Islet precursor cell (in vitro differentiated cells): ENCODE measurements at places on chromosomes 7 and 10.

DNA sequence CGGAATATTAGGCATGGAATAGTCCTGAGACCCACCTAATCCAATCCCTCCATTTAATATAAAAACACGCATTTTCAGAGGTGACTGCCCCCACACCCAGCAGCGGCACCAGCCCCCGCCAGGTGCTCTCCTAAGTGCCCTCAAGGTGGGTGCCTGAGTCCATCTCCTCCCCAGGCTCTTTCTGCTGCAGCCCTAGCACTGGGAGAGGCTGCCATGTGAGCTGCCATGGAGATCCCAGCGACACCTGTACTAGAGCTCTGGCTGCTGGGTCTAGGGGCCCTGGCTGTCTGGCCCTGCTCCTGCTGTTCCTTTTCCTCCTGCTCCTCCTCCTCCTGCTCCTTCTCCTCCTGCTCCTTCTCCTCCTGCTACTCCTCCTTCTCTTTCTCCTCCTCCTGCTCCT lies 191.1 kb upstream of the BMPER start:
- no peak for DNase-seq

- peak; percentile 92 for DNase-seq
Observed at GRCh38 chr10:126062131-126063032, 166.0 kb downstream of the FANK1 start.

- DNase-seq, result no peak
Observed at GRCh38 chr10:971150-971542, 17.1 kb upstream of the GTPBP4 start.

- DNase-seq, result no peak
Observed at GRCh38 chr7:122847871-122848473, 38.3 kb downstream of the CADPS2 start.

DNA sequence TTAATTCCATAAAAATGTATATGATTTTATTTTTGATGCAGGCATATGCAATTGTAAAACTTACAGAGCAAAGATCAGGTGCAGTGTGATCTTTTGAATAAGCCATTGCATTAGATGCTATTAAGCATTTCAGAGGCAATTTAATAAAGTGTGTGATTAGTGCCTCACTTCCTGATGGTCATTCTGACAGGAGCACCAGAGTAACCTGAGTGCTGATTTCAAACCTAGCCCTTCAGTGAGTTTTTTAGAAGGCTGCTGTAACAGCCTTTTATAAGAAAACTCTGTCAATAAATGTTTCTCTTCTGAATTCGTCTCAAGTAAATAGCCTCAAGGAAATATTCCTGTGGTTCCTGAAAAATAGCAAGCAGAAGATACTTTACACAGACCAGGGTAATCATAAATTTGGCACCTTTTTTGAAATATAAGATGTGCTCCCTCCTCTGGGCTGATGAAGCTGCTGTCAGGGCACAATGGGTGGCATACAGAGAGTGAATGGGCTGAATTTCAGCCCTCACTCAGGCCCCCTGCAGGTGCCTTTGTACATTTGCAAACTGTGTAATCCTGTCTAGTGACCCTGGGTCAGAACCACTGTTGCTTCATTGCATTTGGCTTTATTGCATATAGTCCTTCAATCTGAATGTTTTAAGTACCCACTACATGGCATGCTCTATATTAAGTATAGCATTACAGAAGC lies 193.7 kb upstream of the CSTF2T start:
- DNase-seq, result no peak

- DNase-seq, result no peak
Observed at GRCh38 chr10:92756201-92757065, 66.7 kb downstream of the HHEX start.

- DNase-seq, result no peak
Observed at GRCh38 chr7:43669286-43670081, 59.8 kb downstream of the COA1 start.

DNA sequence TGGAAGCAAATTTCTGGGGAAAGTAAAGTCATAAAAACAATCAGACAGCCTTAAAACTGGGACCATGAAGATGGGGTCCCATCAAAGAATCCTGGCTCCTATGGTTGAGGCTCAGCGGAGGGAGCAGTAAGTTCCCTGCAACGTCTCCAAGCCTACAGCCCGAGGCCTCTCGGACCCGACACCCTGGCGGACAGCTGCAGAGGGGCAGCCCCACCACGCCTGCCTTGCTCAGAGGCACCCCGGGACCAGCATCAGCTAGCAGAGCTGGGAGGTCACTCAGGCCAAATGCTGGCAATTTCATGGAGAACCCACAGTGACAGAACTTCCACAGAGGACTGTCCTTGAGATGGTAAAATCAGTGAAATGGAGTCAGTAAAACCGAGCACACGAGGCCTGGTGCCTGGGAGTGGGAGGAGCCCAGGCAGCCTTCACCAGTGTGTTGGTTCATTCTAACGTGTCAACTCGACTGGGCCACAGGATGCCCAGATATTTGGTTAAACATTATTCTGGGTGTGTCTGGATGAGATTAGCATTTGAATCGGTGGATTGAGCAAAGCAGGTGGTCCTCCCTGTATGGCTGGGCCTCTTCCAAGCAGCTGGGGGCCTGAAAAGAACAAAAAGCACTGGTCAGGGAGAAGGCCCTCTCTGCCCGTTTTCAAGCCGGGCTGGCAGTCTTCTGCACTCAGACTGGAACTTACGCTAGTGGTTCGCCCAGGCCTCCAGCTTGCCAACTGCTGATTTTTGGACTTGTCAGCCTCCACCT lies 96.2 kb upstream of the INSIG1 start:
- peak; percentile 11 for DNase-seq

- DNase-seq, result no peak
Observed at GRCh38 chr10:79025199-79025832, 43.5 kb upstream of the ZMIZ1 start.

DNA sequence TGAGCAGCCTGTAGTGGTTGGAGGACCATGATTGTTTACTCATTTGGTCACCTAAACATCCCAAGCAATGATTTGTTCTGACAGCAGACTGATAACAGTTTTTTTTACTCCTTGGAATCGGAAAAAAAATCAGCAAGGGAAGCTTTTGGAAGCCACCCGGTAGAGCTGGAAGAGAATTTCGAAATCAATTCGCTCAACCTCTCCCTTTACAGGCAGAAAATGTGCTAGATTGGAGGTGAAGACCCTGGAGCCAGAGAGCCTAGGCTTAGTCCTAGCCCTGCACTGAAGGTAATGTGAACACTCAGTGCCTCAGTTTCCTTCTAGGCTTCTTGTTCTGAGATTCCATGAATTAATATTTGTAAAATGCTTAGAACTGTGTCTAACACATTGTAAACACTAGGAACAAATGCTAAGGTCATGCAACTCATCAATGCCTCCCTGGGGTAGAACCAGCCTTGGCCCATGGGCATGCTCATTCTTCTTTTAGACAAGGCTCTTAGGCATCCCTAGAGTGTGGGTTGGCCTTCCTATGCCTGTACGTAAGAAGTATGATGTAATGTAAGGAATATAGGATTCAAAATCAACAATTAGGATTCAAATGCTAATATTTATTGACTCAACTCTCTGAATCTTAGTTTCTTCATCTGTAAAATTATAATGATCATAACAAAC lies 52.7 kb downstream of the MET start:
- DNase-seq, result no peak

DNA sequence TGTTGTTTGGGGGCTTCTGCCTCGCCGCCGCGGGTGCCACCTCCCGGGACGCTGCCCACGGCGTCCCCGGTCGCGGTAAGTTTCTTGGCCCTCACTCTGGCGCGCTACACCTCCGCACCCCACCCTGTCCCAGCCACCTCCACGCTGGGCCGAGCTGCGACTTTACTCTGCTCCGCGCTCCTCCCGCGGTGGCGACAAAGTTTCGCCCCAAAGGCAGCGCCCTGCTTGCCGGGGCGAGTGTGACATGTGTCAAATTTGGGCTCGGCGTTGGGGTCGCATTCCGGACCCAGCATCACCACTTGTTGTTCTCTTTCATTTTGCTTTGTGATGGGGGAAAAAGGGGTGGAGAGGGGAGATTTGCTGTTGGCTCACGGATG lies 167.7 kb upstream of the PPP1R3A start:
- DNase-seq, result no peak

GRCh38 chr7:101435461-101436220 lies 73.0 kb downstream of the COL26A1 start:
- no peak for DNase-seq
